Ovary (tissue), 10 donors: ENCODE measurements at places on chromosomes 2 and 18. TPM values are rescaled to one million over a fixed set of nuclear protein-coding genes. Genes with fewer than 3 reads are reported as not detected.

- no peaks in the 10 kb centered on the region for H3K36me3 ChIP-seq
- no peaks in the 10 kb centered on the region for H3K27me3 ChIP-seq
- DNase-seq = no peak
- peaks cover 17% of the 10 kb centered on the region for H3K4me1 ChIP-seq
These were observed 6.5 kb downstream of the RNF149 start for GRCh38 chr2:101302016-101302415.

DNA sequence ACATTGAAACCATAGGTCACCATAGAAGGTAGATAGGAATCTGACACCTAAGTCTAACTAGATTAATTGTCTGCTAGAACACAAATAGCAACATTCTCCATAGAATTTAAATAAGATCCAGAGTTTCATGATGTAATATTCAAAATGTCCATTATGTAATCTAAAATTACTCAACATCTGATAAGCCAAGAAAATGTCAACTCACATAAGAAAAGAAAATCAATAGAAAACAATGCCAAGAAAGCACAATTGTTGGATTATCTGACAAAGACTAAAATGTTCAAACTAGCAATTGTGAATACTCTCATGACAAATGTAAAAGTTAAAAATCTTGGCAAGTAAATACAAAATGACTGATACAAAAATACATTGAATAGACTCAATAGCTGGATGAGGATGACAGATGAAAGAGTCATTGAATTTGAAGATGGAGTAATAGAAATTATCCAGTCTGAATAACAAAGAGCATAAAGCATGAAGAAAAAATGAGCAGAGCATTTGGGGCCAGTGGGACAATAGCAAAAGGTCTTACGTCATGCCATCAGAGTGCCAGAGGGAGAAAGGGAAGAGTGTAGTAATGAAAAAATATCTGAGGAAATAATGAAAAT lies 358.6 kb downstream of the METTL4 start:
- no peaks in the 10 kb centered on the region for H3K36me3 ChIP-seq
- no peaks in the 10 kb centered on the region for H3K4me1 ChIP-seq
- H3K27ac ChIP-seq = no peak overlapping the region
- no peak for DNase-seq

DNA sequence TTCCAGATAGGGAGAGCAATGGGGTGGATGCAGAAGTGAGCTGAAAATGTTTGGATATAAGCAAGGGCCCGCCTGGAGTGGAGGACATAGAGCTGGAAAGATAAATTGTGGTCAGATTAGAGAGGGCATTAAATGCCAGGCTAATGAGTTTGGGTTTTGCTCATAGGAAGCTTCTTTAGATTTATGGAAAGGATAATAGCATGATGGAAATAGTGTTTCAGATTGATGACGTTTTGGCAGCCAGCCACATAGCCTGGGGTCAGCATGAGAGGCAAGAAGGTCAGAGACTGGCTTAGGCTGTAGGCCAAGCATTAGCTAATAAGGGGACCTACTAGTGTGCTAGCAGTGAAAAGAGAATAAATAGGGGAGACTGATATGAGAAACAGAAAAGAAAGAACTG lies 321.6 kb downstream of the STK39 start:
- H3K36me3 ChIP-seq = no peaks in the 10 kb centered on the region
- no peaks in the 10 kb centered on the region for H3K4me1 ChIP-seq
- no peak for DNase-seq
- no peak overlapping the region for H3K27ac ChIP-seq

DNA sequence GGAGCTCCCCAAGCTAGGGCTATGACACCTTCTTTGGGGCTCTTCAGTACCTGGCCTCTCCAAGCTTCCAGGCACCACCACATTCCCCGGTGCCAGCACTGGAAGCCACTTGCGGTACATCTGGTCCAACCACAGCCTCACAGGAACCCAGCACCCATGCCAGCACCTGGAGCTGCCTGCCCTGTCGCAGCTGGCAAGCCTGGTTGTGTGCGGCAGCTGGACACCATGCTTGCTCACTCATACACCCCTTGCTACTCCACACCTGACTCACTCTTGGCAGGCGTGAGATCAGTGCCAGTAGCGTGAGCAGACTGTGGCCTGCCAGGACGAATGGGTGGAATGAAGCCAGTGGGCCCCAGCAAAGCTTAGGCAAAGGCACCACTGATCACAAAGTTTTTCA lies 34.0 kb downstream of the LRRTM4 start:
- H3K36me3 ChIP-seq = no peaks in the 10 kb centered on the region
- no peak overlapping the region for H3K4me3 ChIP-seq
- H3K27ac ChIP-seq = no peak overlapping the region
- H3K4me1 ChIP-seq = no peaks in the 10 kb centered on the region

DNA sequence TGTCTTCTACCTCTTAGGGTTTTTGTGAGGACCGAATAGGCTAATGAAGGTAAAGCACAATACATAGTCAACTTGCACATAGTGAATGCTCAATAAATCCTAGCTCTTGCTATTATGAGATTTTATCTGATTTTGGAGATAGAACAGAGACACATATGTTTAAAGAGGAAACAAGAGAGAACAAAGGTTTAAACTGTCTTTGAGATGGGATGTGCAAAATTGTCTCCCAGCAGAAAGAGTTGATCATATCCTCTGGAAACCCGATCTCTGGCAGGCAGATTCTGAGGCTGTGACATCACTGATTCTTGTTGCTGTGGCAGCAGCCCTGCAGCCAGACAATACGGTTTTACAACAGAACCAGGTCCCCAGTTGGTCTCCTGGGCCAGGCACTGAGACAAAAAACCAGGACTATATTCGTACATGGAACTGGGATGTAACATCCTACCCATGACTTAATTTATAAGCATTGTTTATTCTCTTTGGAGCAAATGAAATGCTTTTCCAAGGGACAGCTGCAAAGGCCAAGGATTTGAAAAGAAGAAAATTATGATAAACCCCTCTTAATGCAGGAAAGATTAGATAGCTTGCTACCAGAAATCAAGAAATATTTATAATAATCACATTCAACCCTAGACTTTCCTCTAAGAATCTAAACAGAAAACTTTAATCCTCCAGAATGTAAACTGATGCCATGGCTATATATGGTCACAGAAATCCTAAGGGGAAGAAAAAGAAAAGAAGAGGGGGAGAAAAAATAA lies 80.2 kb downstream of the SLC8A1 start:
- no peaks in the 10 kb centered on the region for H3K27me3 ChIP-seq
- peak; percentile 49 for DNase-seq
- H3K27ac ChIP-seq = no peak overlapping the region
- H3K36me3 ChIP-seq = no peaks in the 10 kb centered on the region
- H3K4me1 ChIP-seq = peaks cover 3% of the 10 kb centered on the region

The HES6 gene
- total RNA-seq = 1.1 TPM

- peaks cover 22% of the 10 kb centered on the region for H3K4me1 ChIP-seq
- no peak overlapping the region for H3K27ac ChIP-seq
- no peak overlapping the region for H3K4me3 ChIP-seq
- H3K36me3 ChIP-seq = no peaks in the 10 kb centered on the region
- DNase-seq = peak; percentile 45
These were observed 63.8 kb downstream of the SETBP1 start for GRCh38 chr18:44744161-44745121.

The ALPG gene
- total RNA-seq = not detected

GRCh38 chr18:61992923-61993322 lies 100.1 kb upstream of the RNF152 start:
- H3K4me3 ChIP-seq = no peak overlapping the region
- peaks cover 7% of the 10 kb centered on the region for H3K4me1 ChIP-seq
- DNase-seq = no peak
- H3K36me3 ChIP-seq = no peaks in the 10 kb centered on the region
- no peaks in the 10 kb centered on the region for H3K27me3 ChIP-seq

- H3K4me3 ChIP-seq = no peak overlapping the region
- no peaks in the 10 kb centered on the region for H3K36me3 ChIP-seq
- DNase-seq = no peak
- no peaks in the 10 kb centered on the region for H3K4me1 ChIP-seq
- H3K27me3 ChIP-seq = no peaks in the 10 kb centered on the region
- no peak overlapping the region for H3K27ac ChIP-seq
These were observed 19.7 kb upstream of the DYNC2LI1 start for GRCh38 chr2:43754180-43754579.

GRCh38 chr2:188364033-188364630 lies 72.5 kb downstream of the GULP1 start:
- no peaks in the 10 kb centered on the region for H3K4me1 ChIP-seq
- no peak for DNase-seq
- H3K4me3 ChIP-seq = no peak overlapping the region

DNA sequence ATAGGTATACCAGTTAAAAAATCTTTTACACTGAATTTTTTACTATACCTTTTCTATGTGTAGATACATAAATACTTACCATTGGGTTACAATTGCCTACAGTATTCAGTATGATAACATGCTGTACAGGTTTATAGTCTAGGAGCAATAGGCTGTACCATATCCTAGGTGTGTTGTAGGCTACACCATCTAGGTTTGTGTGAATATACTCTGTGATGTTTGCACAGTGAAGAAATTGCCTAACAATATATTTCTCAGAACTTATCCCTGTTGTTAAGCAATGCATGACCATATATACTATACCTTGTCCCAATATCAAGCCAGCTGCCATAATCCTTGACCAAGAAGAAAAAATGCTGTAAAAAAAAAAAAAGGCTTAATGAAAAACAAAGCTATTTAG lies 114.5 kb downstream of the PIGN start:
- no peaks in the 10 kb centered on the region for H3K27me3 ChIP-seq
- no peak for DNase-seq
- no peak overlapping the region for H3K27ac ChIP-seq
- H3K4me3 ChIP-seq = no peak overlapping the region

- peaks cover 17% of the 10 kb centered on the region for H3K4me1 ChIP-seq
- H3K4me3 ChIP-seq = no peak overlapping the region
- no peaks in the 10 kb centered on the region for H3K27me3 ChIP-seq
- no peak for DNase-seq
These were observed 3.4 kb downstream of the KLF7 start for GRCh38 chr2:207162316-207162715.

GRCh38 chr2:66772618-66773017 lies 337.7 kb downstream of the MEIS1 start:
- no peak overlapping the region for H3K4me3 ChIP-seq
- DNase-seq = no peak
- no peaks in the 10 kb centered on the region for H3K27me3 ChIP-seq
- H3K4me1 ChIP-seq = peaks cover 2% of the 10 kb centered on the region
- H3K36me3 ChIP-seq = no peaks in the 10 kb centered on the region

DNA sequence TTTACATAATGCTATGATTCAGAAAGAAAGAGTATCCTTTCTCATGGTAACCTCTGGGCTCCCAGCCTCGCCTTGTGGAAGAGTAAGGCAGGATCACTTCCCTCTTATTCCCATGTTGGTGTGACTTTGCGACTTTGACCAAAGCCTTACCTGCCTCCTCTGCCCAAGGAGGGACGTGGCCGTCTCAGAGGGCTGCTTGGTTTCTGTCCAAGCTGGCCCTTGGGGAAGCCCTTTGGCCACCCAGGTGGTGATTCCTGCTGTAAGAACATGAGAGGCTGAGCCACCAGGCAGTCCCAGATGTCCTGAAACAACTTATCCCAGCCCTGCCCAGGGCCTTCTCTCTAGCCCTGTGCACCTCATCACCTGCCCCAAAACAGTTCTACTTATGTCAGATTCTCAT lies 6.0 kb downstream of the UGT1A6 start:
- no peaks in the 10 kb centered on the region for H3K4me1 ChIP-seq
- H3K27me3 ChIP-seq = no peaks in the 10 kb centered on the region
- H3K4me3 ChIP-seq = no peak overlapping the region

DNA sequence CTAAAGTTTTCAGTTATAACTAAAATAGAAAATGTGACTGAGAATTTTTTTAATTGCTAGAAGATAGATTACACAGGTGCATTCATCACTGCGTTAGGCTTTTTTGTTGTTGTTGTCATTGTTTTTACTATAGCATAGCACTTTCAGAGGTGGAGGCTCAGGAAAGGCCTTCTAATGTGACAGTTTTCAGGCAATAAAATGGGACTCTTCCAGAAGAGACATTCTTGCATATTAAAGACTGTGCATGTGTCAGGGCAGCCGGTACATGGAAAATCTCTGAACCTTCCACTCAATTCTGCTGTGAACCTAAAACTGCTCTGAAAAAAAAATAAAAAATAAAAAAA lies 175.2 kb downstream of the METTL4 start:
- DNase-seq = no peak
- no peaks in the 10 kb centered on the region for H3K36me3 ChIP-seq
- H3K4me3 ChIP-seq = no peak overlapping the region
- no peaks in the 10 kb centered on the region for H3K27me3 ChIP-seq

DNA sequence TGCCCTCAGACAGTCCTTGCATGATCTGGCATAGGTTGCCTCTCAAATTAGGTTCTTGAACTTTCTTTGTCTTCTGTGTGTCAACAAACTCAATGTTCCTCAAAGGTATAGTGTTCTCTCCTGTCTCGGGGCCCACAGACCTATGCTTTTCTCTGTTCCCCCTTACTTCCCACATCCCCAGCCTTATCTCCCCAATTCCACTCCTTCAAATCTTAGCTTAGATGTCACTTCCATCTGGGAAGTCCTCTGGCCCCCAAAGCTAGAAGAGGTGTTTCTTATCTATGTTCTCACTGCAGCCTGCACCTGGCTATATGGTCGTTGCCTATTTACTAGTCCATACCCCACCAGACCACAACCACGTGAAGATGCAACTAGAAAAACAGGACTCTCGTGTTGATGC lies 134.6 kb upstream of the MYCN start:
- H3K27me3 ChIP-seq = no peaks in the 10 kb centered on the region
- H3K4me1 ChIP-seq = peaks cover 9% of the 10 kb centered on the region
- no peak for DNase-seq

The CHAC2 gene
- 0.61 TPM for total RNA-seq

The PREPL gene
- 55.9 TPM for total RNA-seq

DNA sequence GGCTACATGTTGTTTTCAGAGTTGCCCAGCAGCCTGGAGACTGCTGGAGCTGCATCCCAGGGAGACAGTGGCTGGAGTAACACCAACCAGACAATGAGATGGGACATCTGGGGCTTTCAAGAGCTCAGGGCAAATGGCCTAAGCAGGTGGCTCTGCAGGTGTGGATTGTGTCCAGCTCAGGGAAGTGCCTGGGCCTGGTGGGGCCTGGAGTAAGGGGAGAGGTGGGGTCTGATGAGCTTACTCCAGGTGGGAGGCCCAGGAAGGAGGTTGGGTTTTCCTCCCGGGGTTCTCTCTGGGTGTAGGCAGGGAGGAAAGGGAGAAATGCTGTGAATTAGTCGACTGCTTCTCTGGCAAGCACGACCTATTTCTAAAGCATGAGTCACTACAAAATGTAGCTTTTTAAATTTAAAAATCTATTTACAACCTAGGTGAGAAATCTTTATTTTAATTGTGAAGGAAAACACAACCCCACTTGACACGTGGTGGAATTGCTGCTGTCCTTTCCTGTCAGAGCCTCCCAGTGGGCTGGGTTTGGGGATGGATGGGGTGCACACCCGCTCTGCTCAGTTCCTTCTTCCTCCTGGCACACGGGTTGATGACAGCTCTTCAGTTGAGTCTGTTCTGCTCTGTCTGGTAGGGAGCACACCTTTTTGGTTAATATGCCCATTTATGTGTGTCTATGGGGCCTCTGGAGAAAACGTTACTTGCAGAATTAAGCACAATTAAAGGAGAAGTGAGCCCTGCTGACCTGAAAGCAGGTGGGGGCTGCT lies 81.6 kb downstream of the SH3RF3 start:
- H3K27ac ChIP-seq = no peak overlapping the region
- H3K4me1 ChIP-seq = no peaks in the 10 kb centered on the region
- no peak for DNase-seq
- H3K4me3 ChIP-seq = no peak overlapping the region
